ENCODE measurements at places on chromosomes 12 and 14. TPM values are rescaled to one million over a fixed set of nuclear protein-coding genes. Genes with fewer than 3 reads are reported as not detected.

Gene GALNT8
- 3.1 TPM for polyA plus RNA-seq

Gene TAS2R7
- not detected for polyA plus RNA-seq

DNA sequence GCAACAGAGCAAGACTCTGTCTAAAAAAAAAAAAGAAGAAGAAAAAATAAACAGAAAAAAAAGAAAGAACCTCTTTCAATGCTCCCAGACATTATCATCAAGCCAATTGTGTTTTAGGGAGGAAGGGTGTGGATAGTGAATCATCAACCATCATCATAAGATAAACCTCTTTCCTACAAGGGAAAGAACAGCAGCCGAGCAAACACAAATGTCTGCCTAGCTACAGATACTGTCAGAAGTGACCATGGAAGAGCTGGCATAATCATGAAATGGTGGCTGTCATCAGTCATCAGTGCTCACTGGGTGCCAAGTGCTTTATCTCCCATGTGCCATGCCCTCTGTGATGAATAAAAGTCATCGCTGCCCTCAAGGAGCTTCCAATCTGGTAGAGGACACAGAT is 46.6 kb downstream of the SLC17A8 start:
- DNase-seq = no peak

DNA sequence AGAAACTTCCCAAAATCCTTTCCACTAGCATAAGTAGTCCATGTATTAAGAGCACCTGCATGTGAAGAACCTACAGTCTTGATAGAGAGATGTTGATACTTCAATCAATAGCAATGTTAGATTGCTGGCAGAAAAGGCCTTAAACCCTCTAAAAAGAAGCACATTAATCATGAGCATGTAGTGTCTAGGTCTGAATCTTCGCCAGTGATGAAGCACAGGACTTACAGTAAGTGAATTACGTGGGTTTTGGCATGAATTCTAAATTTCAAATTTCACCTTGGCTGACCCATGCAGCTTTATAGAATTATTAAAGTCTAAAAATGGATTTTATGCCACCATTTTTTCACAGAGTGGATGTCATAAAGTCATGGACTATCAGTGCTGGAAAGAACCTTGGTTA is 791.6 kb upstream of the NOVA1 start:
- no peak for DNase-seq

GRCh38 chr14:90115780-90116179 is 54.0 kb downstream of the KCNK13 start:
- DNase-seq = no peak
